ENCODE measurements at places on chromosomes 11 and 22.
A peak's percentile ranks its signal among the peaks of the same experiment; 100 is the strongest.

DNA sequence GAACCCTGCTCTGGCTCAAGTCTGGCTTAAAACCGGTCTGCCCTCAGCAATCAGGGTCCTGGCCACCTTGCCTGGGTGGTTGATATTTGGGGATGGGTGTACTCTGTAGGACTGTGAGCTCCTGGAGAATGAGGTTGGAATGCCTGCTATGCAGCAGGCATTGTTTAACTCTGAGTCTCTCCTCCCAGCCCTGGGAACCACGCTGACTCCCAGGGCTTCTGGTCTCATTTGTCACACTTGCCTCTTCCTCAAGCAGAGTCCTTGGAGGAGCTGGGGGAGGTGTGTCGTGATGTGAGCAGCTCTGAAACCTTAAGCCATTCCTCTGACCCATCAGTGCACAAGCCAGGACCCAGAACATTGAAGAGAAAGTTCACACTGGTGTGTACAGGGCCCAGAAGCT, 340.1 kb downstream of the MN1 start:
- no peak for DNase-seq

- no peak for DNase-seq
These were observed 26.8 kb downstream of the TPCN2 start for GRCh38 chr11:69075421-69076128.

DNA sequence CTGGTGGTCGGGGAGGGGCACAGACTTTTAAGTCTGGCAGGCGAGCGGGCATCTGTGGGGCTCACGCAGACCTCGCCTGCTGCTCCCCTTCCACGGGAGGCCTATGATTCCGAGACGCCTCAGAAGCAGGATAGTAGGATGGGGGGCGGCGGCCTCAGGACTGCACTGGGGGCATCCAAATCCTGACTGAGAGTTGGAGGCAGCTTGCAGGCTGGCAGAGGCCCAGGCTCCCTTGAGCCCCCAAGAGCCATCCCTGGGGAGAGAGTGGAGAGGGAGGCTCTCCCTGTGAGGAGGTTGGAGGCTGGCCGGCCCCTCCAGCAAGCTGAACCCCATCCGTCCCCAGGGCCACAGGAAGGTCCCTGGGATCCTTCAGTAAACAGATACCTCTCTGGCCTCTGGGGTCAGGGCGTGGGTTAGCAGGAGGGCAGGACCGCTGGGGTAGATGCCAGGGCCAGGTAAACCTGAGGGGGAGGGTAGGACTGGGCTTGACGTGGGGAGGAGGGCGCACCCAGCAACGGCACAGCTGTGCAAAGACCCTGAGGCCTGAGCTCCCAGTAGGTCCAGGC, 33.3 kb downstream of the SBF1 start:
- DNase-seq = no peak

DNA sequence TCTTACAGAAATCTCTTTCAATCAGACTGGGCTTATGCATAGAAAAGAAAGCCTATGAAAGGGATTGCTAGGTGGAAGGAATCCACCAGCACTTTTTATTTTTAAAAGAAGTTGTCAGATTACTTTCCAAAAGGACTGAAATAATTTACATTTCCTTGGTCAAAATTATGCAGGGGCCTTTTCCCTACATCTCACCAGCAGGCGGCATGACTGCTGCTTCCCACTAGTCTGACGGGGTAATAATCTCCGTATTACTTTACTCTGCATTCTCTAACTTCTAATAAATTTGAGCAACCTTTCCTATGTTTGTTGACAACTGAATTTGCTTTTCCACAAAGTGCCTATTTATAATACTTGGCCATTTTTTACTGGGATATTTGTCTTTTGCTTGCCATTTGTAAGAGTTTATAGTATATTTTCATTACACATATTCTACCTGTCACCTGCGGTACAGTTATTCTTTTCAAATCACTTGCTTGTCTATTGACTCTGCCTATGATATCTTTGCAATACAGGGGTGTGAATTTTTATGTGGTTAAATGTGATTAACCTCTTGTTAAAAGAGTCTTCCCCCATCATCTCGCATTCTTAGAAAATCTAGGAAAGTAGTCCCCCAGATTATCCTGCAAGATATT, 51.9 kb upstream of the USP47 start:
- DNase-seq = peak; percentile 12

DNA sequence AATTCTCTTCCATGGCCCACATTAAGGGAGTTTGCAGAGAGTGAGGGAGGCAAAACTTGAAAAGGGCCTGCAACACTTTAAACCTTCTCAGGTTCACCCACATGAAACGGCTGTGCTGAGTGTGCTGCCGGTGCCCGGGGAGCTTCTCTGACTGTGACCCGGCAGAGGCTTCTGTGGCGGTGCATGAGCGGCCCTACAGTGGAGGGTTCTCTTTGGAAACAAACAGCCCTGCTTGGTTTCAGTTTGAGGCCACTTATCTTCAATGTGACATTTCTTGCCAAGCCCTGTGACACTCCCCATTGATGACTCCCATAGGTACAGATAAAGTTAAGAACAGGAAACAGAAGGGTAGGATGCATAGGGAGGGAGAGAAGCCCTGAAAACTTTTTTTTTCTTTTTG, 31.8 kb downstream of the FAM118A start:
- no peak for DNase-seq
